ENCODE measurements at places on chromosomes 7 and 10.

DNA sequence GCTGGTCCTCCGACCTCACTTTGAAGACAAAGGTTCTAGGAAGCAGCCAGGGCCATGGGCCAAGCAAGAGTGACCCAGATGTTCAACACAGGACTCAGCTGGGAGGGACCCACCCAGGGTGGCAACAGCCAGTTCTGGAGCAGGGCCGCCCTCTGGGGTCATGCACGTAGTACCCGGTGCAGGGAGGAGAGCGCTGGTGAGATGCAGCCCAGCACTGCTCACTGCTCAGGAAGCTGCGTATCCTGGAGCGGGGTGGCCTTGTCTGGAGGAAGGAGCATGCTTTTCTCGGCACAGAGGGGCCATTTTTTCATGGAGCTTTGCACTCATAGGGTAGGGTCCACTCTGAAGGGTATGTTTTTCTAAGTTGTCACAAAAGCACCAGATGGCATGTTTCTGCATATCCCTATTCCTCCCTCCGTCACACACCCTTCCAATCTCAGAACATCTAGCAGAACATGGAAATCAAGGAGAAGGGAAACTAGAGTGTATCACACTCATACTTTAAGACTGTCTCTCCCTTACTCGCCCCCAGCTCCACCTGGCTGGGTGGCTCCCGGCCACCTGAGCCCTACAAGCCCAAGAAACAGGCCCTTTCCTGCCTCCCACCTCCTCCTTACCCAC, 132.6 kb downstream of the CDH23 start:
- H3K27me3 ChIP-seq = peaks cover 3% of the 10 kb centered on the region
- DNase-seq = no peak
- H3K27ac ChIP-seq = no peak overlapping the region
- H3K36me3 ChIP-seq = no peaks in the 10 kb centered on the region

GRCh38 chr10:90920986-90921666, at the start of gene ANKRD1:
ANKRD1 (minus strand) TSS chr10:90921087; CDS start chr10:90921027, 60 bp downstream.
- no peaks in the 10 kb centered on the region for H3K36me3 ChIP-seq
- H3K27me3 ChIP-seq = peaks cover 6% of the 10 kb centered on the region
- H3K4me1 ChIP-seq = no peaks in the 10 kb centered on the region
- H3K27ac ChIP-seq = no peak within 1 kb of the TSS
- H3K4me3 ChIP-seq = no peak within 1 kb of the TSS

- H3K36me3 ChIP-seq = no peaks in the 10 kb centered on the region
- no peak for DNase-seq
- peaks cover 2% of the 10 kb centered on the region for H3K27me3 ChIP-seq
- H3K27ac ChIP-seq = no peak overlapping the region
- H3K4me1 ChIP-seq = peaks cover 4% of the 10 kb centered on the region
Measured at GRCh38 chr10:86393362-86393761, 26.8 kb upstream of the GRID1 start.

- H3K4me3 ChIP-seq = no peak overlapping the region
- no peak for DNase-seq
- H3K4me1 ChIP-seq = no peaks in the 10 kb centered on the region
- H3K27me3 ChIP-seq = peaks cover 2% of the 10 kb centered on the region
Measured at GRCh38 chr10:125368146-125368545, 207.8 kb upstream of the CTBP2 start.

DNA sequence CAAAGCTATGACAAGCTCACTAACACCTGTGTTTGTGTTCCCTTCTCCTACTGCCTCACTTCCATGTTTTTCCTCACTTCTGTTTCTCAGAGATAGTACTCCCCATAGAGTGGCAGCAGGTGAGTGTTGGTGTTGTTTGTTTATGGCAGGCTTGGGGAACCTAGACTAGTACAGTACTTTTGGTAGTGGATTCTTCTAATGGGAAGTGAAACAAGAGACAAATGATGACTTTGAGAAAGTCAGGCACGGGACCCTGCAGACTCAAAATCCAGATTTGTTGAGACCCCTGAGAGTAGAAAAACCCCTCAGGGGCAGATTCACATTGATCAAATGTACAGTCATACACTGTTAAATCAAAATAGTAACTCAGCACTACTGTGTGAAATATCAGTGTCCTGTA, 6.4 kb upstream of the CFAP69 start:
- H3K27me3 ChIP-seq = peaks cover 9% of the 10 kb centered on the region
- H3K27ac ChIP-seq = no peak overlapping the region
- H3K4me3 ChIP-seq = no peak overlapping the region
- H3K4me1 ChIP-seq = peaks cover under 1% of the 10 kb centered on the region

DNA sequence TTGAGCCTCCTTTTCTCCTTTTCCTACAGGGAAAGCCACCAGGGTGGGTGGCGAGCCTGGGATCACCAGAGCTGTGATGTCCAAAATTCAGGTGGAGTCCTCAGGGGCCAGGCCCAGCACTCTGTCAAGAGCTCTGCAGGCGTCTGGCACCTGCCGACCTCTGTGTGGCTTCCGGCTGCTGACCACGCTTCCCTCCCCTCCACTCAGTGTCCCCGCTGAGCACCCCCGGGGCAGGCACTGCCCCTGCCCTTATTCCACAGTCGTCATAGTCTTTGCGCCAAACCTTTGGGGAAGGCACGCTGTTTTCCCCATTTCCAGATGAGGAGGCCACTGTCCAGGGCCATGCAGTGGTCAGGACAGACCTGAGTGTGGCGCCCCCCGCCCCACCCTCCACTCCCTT, 7.5 kb downstream of the MTG1 start:
- DNase-seq = no peak
- H3K4me3 ChIP-seq = peak overlapping the region; percentile 54
- H3K27ac ChIP-seq = no peak overlapping the region
- peaks cover 35% of the 10 kb centered on the region for H3K4me1 ChIP-seq
- no peaks in the 10 kb centered on the region for H3K27me3 ChIP-seq

DNA sequence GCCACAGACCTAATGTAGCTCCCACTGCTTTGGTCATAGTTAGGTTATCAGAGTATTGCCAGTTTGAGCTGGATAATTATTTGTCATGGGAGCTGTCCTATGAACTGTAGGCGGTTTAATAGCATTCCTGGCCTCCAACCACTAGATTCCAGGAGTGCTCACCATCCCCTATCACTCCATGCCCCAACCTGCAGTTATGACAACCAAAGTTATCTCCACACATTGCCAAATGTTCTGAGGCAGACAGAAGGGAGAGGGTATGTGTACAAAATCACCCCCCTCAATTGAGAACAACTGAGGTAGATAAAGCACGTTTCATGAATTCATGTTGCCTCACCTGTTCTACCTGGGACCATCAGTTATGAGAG, 119.0 kb upstream of the CACUL1 start:
- no peaks in the 10 kb centered on the region for H3K4me1 ChIP-seq
- H3K27me3 ChIP-seq = peaks cover 35% of the 10 kb centered on the region
- H3K36me3 ChIP-seq = peaks cover 6% of the 10 kb centered on the region
- no peak overlapping the region for H3K27ac ChIP-seq
- no peak for DNase-seq
- H3K4me3 ChIP-seq = no peak overlapping the region

- no peak overlapping the region for H3K27ac ChIP-seq
- no peaks in the 10 kb centered on the region for H3K4me1 ChIP-seq
- DNase-seq = no peak
- no peak overlapping the region for H3K4me3 ChIP-seq
Measured at GRCh38 chr7:45216181-45216580, 58.6 kb downstream of the RAMP3 start.

GRCh38 chr7:153934048-153934447, 118.2 kb upstream of the DPP6 start:
- no peak for DNase-seq
- H3K27ac ChIP-seq = no peak overlapping the region
- H3K27me3 ChIP-seq = peaks cover 4% of the 10 kb centered on the region
- no peaks in the 10 kb centered on the region for H3K4me1 ChIP-seq
- no peak overlapping the region for H3K4me3 ChIP-seq
